ENCODE measurements at places on chromosomes 1 and 21.

- no peak for DNase-seq
Measured at GRCh38 chr1:186228749-186229148, 146.3 kb downstream of the TPR start.

DNA sequence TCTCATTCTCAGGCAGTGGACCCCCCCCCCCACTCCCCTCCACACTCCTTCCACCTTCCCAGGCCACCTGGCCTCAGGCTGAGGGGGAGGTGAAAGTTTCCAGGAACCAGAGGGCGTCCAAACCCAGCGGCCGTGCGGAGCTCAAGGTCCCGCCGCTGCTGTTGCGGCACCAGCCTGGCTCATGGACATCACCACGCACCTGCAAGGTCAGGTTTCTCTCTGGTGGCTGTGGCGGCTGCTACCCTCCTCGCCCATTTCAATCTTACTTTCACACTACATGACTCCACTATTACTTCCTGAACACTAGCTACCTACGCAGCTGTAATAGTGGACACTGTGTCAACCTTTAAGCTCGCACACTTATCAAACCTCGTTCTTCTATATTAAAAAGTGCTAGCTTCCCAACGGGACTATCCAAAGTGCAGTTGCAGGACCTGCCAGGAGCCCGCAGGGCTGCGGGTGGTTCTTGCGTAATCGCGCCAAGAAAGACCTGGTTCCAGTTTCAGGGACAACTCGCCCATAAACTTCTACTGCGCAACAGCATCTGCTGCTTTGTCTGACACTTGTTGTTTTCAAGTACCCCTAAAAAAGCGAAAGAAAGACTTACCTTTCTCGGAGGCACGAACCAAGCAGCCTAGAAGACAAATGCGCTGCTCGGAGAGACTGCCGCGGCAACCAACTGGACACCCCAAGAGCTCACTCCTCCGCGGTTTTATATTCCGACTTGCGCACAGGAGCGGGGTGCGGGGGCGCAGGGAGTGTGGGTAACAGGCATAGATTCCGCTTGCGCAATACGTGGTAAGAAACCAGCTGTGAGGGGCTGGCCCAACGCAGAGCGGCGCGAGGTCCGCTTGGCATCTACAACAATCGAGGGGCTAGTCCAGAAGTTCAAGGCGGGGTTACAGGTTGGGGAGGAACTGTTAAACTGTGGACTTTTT, at the start of gene DIRAS3:
DIRAS3 (minus strand) TSS at position 687 of the 938 bp plus-strand sequence. CDS start 3,330 bp downstream, outside the sequence.
- no peak for DNase-seq

DNA sequence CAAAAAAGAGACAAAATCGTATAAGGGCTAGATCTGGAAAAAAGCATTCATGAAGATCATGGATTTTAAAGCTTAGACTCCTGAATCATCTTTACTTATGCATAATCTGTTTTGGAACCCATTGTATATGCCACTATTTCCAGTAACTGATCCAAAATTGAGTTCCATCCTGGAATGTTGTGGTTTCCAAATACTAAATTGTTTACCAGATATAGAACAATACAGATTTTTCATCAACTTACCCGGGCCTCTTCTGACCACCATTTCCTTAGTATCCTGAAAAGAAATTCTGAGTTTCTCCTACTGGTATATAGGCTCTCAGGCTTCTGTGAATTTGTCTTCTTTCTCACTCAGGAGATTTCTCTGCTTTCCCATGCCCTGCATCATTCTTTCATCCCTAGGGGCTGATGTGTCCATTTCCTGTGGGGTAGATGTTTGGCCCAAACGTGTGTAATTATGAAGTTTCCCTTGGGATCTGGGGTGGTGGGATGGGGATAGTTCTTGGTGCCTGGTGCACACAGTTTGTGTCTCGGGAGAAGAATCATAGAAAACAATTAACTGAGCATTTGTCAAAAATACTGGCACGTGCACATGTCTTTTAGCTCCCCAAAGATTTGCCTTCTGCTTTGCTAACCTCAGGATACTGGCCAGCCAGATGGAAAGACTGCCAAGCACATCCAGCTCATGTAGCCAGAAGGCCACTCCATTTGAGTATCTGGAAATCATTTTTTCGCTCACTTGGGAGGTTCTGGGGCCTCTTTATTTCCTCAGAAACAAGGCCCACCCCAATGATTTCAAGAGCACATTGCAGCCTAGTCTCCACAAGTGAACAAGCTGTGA, 127.8 kb downstream of the NTMT2 start:
- DNase-seq, result no peak

- peak; percentile 61 for DNase-seq
Measured at GRCh38 chr1:42931911-42932422, 26.7 kb downstream of the SLC2A1 start.

DNA sequence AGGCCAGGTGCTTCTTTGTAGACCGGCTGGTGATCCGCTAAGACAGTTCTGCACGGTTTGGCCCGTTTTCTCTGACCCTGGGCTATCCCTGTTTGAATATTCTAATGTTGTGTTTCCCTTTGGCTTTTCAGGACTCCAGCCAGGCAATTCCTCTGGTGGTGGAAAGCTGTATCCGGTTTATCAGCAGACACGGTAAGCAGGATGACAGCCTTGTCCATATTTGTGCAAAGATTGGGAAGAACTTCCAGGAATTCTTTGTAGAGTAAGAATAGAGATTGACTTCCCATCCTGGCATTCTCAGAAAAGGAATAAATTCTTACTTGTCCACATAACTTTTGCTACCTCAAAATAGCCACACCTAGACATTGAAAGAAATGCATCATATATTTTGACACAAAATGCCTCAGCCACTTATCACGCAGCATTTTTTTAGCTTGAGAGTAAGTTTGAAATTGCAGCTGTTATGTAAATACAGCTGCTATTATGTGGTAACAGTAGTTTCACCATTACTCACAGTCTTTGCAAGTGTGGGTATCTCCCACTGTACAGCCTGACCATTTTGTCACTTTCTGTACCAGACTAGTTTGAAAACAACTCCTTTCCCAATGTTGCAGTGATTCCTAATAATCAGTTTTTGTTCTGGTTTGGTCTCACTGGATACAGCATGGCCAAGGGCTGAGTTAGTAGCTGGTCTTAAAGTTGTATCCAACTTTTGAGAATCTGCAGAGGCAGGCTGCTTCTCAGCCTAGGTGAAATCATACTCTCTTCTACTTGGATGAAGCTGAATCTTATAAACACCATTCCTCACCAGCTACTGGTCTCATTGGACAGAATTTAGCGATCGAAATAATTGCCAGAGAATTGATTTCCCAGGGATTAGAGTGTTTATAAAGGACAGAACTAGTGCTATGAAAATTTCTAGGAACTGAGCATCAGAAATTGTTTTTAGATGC, 40.0 kb upstream of the IKBKE start:
- no peak for DNase-seq

- DNase-seq, result no peak
Measured at GRCh38 chr1:58649555-58649954, 50.3 kb downstream of the MYSM1 start.

DNA sequence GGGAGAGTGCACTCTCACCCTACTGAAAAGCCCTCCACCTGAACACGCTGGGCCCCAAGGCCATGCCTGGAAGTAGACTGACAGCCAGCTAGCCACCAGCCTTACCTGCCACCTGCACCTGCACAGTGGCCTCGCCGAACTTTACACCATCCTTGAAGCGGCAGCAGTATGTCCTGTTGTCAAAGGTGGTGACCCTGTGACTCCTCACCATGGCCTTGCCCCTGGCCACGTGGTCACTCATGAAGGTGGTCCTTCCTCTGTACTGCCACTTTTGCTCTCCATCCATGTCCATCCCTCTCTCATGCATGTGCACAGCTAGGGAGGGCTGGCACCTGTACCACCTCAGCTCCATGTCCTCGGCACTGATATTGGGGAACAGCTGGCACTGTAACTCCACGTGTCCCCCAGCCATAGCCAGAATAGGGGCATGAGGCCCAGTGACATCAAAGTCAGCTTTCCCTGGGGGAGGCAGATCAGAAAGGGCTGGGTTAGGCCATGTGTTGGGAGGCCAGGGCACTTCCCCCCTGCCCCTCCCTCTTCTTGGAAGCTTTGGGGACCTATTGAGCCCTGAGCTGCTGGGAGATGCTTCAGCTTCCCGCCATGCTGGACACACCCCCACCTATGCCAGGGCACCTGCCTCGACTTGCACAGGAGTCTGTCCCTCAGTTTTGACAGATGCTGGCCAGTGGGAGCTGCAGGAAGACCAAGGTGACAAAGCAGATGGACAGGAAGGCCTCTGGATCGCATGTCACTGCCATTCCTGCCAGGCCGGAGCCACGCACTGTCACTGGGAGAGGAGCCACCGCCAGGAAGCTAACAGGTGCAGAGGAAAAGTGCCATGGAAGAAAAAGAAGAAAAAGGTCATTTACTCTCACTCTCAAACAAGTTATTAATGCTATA, 24.6 kb downstream of the RNF187 start:
- no peak for DNase-seq

DNA sequence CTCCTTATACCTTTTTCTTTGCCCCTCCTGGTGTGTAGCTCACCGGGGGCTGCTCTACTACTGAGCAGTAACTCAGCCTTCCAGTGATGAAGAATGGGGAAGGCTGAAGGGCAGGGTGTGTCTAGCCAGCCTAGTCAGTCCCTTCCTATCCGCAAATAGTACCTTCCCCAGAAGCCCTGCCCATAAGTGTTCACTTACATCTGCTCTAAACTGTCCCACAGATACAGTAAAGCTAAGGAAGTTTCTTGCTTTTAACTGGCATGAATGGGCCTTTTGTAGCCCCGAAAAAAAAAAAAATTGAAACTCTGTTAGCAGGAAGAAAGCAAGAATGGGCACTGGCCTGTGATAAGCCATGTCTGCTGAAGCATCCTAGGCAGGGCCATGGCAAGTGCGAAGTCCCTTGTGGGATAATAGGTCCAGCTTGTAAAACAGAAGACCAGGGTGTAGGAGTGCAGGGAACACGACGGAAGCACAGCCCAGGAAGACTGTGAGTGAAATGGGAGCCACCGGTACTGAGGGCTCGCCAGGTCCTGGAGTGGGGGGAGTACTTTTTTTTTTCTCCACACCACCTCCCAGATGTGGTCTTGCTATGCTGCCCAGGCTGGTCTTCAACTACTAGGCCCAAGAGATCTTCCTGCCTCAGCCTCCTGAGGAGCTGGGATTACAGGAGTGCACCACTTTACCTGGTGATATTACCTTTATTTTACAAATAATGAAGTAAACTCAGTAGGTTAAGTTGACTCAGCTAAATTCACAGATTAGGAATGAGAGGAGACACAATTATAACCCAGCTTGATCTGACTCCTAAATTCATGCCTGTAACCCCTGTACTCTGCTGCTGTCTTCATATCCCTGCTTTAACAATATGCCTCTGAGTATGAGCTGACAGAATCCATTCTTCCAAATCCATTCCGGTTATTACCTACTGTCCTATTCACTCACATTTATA, 347.5 kb downstream of the SMYD3 start:
- DNase-seq, result no peak

DNA sequence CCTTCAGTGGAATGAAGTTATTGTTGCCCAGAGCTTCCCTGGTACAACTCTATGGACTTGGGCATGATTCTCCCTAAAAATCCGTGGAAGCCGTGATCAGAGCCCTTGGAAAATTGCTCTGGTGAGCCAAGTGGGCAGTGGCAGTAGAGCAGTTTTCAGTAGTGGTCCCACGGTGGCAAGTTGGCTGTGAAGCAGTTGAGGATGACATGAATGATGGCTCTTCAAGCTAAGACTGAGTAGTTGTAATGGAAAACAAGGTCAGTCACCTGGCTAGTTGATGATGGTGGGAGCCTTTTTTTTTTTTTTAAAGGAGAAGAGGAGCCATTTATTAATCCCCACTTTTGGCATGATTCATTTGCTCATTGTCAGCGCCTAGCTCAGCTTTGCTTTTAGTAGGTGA, 36.2 kb downstream of the PBX1 start:
- no peak for DNase-seq

DNA sequence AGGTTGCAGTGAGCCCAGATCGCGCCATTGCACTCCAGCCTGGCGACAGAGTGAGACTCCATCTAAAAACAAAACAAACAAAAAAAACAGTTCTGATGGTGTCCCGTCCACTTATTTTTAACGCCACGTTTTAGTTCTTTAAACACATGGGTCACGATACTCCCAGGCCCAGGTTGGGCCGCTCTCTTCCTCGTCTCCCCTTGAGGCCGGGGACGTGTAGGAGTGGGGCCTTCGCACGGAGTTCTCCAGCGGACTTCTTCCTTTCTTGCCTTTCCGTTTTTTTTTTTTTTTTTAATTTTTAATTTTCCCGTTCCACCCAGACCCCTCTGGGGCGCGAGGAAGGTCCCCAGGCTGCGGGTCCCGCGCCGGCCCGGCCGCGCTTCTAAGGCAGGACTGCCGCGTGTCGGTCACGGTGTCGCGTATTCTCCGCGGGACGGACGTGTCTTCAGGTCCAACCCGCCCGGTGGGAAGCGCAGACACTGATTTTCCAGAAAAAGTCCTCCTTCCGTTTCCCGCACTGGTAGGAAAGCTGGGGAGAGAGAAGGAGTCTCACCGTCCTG, 47.5 kb upstream of the SLC19A1 start:
- DNase-seq, result no peak

GRCh38 chr1:50978144-50978851, 8.3 kb downstream of the CDKN2C start:
- no peak for DNase-seq

DNA sequence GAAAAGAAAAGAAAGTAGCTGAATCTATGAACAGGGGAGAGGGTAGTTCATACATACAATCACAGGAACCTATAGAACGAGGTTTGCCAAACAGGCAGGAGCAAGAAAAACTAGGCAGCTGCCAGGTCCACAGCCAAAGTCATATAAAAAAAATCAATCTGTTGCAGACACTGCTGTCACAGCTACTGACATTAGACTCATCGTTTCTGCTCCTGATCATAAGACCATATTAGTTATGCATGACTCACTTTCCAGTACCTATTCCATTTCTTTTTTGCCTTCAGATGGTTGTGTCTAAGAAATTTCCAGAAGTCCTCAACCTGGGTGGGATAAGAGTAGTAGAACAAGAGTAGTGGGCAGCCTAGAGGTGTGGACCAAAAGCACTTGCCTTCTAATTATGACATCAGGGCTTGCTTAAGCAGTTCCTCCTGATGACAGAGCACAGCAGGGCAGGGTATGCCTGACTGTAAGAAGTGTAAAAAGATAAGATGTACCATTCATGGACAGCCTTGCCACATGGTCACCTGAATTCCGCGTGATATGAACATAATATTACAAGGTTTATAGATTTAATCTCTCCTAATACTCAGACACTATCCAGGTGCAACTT, 323.2 kb upstream of the SGIP1 start:
- no peak for DNase-seq

DNA sequence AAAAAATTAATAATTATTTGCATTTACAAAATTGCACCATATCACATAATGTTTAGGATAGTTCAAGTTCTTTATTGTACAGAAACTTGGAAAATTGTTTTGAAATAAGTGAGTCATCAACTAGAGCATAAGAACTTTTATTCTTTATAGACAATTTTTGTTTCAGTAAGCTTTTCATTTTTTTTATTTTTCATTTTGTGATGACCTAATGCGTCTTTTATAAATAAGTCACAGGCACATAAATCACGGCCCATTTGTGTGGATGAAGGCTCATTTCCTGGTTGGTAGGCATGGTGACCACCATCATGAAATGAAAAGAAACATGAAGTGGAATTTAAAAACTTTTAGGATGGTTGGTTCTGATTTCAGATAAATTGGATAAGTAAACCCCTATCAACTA, 39.3 kb downstream of the SPAG17 start:
- no peak for DNase-seq

All from stimulated activated CD8-positive, alpha-beta memory T cell treated with anti-CD3 and anti-CD28 coated beads, Interleukin-12 subunit alpha, Interleukin-12 subunit beta, amount 100 ng/mL, for 4 hours (primary cell).